Foreskin keratinocyte (primary cell): ENCODE measurements at places on chromosomes 12 and 14.

- DNase-seq = no peak
Observed at GRCh38 chr12:130563323-130563722, 152.8 kb downstream of the RIMBP2 start.

DNA sequence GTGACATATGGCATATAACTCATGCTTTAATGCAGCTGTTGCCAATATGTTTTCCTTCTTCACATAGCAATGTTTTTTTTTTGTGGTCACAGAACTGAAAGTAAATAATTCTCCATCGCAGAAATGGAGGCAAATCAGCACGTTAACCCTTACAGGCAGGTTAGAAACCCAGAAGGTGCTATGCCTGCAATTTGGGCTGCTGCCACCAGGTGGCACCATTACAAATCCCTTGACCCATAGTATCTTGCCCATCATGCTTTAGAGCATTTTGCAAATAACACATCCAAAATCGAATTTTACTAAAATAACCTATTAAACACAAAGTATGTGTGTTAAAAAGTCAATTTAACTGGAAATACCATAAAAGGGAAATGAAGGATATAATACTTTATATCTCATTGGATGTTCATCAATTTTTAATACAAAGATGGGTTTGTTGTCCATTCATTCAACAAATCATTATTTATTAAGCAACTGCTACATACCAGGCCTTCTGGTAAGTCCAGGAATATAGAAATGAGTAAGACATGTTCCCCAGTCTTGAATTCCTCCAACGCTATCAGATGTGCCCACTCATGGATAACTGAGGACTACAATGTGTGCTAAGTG is 340.1 kb downstream of the GLT1D1 start:
- DNase-seq = no peak

GRCh38 chr14:33480071-33480886 is 470.6 kb downstream of the EGLN3 start:
- no peak for DNase-seq

GRCh38 chr12:19591951-19592350 is 152.7 kb downstream of the AEBP2 start:
- no peak for DNase-seq

DNA sequence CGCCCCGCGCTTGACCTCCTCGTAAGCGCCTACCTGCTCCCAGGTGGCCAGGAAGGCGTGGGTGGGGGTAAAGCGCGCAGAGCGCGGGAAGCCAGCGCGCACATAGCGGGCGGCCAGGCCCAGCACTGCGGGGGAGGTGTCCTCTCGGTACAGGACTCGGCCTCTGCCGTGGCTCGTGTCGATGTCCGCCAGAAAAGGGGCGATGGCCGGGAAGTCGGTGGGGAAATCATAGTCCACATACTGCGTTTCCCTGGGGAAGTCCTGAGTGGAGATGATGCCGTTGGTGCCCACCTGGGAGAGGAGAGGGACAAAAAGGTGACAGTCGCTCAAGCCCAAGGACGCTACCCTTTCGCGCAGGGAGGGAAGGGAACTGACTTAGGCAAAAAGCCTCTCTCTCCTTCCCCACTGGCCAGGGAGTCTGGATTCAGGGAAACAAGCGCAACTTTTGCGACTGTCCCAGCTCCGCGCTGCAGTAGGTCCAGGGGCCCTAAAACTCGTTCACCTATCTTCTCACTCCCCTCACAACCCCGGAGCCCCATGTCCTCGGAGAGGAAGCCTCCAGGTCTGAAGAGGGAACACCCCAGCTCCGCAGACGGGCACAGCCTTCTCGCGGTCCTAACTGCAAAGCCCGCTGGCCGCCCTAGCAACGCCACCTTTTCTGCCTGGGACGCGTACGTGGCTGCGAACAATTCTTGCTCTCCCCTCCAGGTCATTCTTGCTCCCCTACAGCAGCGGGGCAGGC is 815 bp downstream of the NID2 start:
- no peak for DNase-seq

GRCh38 chr12:120240495-120240833 is 25.1 kb downstream of the PXN start:
- DNase-seq = no peak

GRCh38 chr12:132545955-132546354 is 56.0 kb downstream of the FBRSL1 start:
- DNase-seq = peak; percentile 10

- DNase-seq = no peak
Observed at GRCh38 chr12:121189619-121190155, 20.2 kb upstream of the P2RX4 start.

DNA sequence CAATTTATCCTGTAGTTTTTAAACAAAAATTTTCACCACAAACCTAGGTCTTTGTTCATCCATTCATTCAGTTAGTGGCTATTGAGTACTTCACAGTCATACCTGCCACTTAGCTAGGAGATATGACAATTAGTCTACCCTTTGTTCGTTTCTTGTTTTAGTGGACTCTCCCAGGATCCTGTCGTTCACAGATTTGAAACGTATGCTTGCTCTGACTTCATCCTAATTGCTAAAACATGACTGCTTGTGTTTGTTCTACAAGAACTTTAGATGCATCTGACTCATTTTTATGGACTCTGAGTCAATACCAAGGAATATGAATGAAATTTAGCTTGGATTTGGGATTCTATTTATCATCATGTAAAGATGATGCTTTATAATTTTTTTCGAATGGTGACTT is 69.5 kb downstream of the TBC1D30 start:
- DNase-seq = peak; percentile 78

DNA sequence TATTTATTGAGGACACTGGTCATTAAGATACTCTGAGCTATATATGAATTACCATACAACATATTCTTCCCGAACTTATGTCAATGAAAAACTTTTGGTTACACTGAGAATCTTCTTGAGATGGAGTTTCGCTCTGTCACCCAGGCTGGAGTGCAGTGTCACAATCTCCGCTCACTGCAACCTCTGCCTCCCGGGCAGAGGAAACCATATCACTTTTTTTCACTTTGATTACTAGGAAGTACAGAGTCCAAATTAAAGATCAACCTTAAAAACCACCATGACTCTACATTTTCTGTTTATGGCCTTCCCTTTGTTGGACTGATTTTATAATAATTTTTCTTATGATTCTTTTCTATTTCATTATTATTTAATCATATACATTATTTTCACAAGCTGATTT is 336.5 kb downstream of the FSCB start:
- no peak for DNase-seq

DNA sequence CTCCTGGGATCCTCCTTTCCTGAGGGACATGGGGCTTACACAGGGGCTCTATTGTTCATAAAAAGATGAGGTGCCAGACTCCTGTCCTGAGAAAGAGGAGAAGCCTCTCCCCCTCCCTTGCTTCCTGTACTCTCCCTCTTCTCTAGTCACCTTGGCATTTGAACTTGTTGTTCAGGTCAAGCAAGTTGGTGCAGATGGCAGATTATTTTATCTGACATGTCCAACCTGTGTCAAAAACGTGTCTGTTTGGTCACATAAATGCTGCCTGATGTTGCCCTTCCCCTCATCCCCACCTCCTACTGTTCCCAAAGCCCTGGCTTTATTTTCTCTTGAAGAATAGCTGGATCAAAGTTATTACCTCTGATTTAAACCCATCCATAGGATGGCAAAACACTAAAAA is 154.8 kb downstream of the TMX1 start:
- DNase-seq = no peak

DNA sequence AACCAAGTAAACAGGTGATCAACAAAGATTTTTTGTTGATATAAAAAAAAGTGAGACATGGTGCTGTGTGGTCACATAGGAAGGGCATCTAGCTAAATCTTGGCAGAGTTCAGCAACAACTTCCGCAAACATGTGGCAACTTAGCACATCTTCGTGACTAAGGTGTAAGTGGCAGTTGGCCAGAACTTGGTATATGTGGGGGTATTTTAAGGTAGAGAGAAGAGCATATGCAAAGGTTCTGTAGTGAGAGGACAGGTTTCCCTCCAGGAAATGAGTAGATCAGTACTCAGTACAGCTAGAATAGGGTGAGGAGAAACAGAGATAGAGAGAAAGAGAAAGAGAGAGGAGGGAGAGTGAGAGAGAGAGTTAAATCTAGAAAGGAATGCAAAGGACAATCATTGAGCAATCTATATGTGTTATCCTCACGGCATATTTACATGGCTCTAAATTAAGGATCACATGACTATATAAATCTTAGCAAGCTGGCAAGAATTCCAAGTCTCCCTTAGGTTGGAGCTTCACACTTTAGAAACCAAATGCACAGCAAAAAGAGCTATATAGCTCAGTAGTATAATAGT is 227.7 kb upstream of the HMGA2 start:
- DNase-seq = peak; percentile 96

DNA sequence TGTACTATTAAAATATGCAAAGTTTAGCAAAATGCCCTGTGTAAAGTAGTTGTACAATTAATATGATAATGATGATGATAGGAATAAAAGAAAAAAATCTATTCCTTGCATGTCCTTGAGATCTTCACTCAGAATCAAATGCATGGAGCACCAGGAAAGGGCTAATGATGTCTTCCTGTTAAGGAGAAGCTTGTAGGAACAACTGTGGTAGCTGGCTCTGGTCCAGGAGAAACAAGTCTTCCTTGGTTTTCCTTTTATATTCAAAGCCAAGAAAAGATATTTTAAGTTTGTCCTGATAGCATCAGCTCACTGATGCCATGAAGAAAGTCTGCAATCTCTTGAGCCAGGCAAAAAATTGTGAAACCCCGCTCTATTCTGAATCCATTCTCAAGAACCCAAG is 138.9 kb downstream of the PIK3C2G start:
- DNase-seq = no peak

- DNase-seq = no peak
Observed at GRCh38 chr14:75837151-75837787, 144.5 kb downstream of the TGFB3 start.

DNA sequence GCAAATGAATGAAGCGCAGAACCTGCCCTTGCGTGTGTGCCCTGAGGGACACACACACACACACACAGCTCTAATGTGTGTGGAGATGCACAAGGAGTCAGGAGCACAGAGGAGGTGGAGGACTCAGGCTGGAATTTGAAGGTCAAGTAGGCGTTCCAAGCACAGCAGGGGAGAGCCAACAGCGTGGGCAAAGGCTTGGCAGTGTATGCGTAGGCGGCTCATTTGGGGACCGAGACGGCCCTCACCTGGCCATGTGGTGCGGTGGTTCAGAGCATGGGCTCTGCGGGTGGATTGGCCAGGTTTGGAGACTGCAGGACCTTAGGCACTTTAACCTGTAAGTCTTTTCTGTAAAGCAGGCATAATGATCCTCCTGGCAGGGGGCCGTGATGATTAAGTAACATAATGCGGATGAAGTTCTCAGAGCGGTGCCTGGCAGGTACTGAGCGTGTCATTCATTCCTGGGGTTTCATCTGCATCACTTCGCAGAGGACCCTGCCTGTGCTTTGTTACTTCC is 69.5 kb upstream of the SLC24A4 start:
- no peak for DNase-seq

GRCh38 chr12:44510510-44510909 is 365.6 kb downstream of the NELL2 start:
- DNase-seq = no peak

- DNase-seq = no peak
Observed at GRCh38 chr12:102454808-102455760, 25.3 kb downstream of the IGF1 start.

GRCh38 chr12:65668981-65669695 is 155.1 kb upstream of the HMGA2 start:
- DNase-seq = peak; percentile 83

GRCh38 chr14:64681796-64682710 is 22.2 kb upstream of the PLEKHG3 start:
- DNase-seq = peak; percentile 92

- DNase-seq = no peak
Observed at GRCh38 chr14:61328626-61329262, 7.4 kb downstream of the PRKCH start.

DNA sequence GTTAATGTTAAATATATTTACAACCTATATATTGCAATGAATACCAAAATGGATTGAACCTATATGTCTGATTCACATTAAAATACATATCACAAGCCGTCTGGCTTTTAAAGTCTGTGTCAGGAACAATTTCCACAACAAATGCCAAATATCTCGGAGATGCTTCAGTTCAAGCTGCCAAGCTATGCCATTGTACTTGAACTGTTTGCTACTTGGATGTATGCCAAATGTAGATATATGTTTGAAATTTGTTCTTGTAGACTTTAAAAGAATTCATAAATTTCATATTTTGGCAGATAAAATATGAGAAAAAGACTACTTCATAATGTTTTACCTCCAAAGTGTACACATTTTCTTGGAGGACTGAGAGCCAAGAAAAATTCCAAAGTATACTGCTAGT is 37.0 kb downstream of the WASHC3 start:
- DNase-seq = no peak

GRCh38 chr12:2651068-2651965 is 143.5 kb upstream of the FKBP4 start:
- DNase-seq = no peak

DNA sequence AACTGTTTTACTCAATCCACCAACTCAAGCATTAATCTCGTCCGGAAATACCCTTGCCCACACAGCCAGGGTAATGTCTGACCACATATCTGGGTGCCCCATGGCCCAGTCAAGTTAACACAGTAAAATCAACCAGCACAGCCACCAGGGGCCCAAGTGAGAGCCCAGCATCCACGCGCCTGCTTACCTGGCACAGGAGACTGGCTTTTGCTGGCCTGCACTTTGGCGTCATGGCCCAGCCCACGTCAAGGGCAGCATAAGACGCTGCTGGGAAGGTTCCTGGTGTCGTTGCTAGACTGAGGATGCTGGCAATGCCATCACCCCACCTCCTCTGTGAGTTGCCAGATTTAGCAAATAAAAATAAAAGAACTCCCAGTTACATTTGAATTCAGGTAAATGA is 53.6 kb upstream of the BCL11B start:
- no peak for DNase-seq

- DNase-seq = no peak
Observed at GRCh38 chr14:105275267-105275946, 25.4 kb downstream of the BRF1 start.

GRCh38 chr12:111407377-111408115 is 1.8 kb downstream of the SH2B3 start:
- no peak for DNase-seq

DNA sequence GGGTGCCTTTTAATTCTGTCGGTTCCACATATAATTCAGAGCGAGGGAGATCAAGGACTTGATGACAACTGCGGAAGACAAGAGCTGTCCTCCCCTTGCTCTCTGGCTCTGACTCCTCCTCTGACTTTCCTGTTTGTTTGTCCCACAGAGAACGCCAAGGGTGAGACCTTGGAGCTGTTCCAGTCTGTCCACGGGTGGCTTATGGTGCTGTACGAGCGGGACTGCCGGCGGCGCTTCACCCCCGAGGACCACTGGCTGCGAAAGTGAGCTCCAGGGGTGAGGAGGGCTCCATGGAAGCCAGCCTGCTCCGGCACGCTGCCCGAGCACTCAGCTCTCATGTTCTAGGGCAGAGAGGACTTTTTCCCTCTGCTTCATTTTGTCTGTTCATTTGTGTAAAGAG is 32.8 kb downstream of the UBE3B start:
- DNase-seq = no peak

- no peak for DNase-seq
Observed at GRCh38 chr12:67802731-67803130, 154.2 kb downstream of the DYRK2 start.
